ENCODE measurements at places on chromosomes 3 and 15.
A peak's percentile ranks its signal among the peaks of the same experiment; 100 is the strongest.

DNA sequence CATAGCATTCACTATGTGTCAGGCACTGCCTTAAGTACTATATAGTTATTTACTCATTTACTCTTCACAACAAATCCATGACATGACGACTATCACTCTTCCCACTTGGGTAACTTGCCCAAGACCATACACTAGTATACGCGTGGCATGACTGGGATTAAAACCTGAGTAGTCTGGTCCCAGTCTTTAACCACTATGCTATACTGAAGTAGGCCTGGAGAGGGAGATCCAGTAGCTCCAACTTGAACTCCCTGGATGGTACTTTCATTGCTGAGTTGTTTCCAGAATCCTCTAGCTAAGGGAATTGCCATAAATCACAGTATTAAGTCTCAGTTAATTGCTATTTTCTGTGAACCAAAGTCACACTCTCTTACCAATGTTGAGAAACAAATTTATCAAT lies 116.2 kb upstream of the LSAMP start:
- no peak for DNase-seq

- no peak for DNase-seq
Observed at GRCh38 chr3:66338927-66339326, 118.1 kb downstream of the SLC25A26 start.

GRCh38 chr15:69435985-69436384 lies 16.6 kb upstream of the RPLP1 start:
- DNase-seq, result no peak

- DNase-seq, result no peak
Observed at GRCh38 chr3:170205302-170205701, 16.9 kb upstream of the PRKCI start.

DNA sequence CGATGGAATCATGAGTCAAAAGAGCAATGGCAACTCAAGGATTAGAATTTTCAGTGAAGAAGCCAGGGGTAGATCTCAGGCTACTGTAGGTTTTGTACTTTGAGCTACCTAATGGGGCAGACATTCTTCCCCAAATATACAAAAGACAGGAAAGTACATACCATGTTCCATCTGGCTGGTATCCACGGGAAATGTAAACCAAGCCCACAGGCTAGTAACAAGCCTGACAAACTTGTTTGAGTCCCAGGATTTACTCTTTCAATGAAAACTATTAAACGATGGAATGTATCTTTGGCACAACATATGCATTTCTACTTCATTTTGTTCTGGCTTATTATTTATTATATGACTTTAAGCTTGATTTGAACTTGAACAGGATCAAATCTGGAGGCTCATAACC lies 44.2 kb upstream of the GOLIM4 start:
- no peak for DNase-seq

DNA sequence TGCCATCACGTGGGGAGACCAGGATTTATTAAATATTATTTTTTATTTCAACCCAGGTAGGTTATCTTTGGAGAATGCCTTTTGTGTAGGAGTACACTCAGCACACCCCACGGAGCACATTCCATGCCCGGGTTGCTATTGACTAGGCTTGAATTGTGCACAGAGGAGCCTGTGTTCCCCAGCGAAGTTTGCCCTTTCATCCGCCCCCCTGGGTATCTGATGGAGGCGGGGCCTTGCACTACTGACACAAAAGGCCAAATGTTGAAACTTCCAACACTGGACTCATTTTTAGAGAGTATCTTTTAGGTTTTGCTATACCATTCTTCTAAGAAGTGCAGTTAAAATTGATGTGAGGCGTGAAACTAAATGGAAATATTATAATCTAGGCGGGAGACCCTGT lies 39.3 kb upstream of the PPP4R2 start:
- no peak for DNase-seq

- DNase-seq, result no peak
Observed at GRCh38 chr3:98900265-98901118, 1.0 kb downstream of the DCBLD2 start.

GRCh38 chr15:98983334-98983733 lies 24.3 kb downstream of the PGPEP1L start:
- peak; percentile 43 for DNase-seq

- DNase-seq, result no peak
Observed at GRCh38 chr3:59873576-59874230, 823.9 kb upstream of the CFAP20DC start.

DNA sequence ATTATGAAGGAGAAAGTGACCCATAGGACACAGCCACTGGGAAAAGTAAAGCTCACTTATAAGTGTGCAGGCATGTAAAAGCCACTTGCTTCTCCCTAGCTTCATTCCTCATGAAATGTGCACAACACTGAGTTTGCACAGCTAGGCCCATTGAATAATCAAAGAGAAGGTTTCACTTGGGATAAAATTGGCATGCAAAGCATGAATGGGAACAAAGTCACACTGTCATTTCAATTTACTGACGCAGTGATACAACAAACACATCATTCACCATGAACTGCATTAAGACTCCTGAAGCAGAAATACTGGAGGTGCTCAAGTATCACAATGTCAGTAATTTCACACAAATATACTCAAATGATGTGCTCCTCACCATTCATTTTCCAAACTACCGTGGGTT lies 61.1 kb downstream of the KCNMB2 start:
- no peak for DNase-seq

DNA sequence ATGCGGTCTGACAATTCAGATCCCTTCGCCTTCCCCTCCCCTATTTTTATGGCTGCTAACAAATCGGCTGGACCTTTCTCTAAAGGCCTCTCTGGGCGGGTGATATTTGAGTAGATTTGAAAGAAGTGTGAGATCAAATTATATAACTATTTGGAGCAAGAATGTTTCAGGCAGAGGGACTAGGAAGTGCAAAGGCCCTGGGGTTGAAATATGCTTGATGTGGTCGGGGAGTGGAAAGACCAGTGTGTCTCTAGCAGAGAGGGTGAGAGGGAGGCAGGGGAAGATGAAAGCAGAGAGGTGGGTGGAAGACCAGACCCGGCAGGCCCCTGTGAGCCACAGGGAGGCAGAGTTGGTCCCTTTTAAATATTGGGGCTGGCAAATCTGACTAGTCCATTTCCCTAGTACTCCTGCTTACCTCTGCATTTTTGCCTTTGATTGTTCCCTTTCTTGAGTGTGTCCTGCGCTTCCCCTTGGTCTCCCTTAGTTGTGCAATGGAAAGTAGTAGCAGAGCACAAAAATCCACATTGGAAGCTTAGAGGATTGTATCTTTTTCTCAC lies 32.3 kb downstream of the SLCO3A1 start:
- DNase-seq, result no peak

GRCh38 chr3:195254454-195255175 lies 16.3 kb downstream of the XXYLT1 start:
- DNase-seq, result no peak

DNA sequence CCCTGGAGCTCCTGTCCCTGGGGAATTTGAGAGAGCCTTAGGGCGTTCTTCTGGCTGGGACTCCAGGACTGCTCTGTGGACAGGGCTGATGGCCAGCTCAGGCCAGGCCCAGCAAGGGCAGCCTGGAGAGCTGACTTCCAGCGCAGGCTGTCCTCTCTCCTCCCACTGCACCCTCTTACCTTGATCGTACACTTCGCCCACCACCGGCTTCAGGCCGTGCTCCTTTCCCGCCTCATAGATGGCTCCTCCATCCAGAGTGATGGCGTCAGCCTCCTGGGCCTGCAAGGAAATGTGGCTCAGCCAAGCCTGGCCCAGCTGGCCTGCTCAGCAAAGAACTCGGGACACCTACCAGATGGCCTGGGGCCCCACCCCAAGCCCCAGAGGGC lies 3.1 kb downstream of the MELTF start:
- DNase-seq, result no peak

DNA sequence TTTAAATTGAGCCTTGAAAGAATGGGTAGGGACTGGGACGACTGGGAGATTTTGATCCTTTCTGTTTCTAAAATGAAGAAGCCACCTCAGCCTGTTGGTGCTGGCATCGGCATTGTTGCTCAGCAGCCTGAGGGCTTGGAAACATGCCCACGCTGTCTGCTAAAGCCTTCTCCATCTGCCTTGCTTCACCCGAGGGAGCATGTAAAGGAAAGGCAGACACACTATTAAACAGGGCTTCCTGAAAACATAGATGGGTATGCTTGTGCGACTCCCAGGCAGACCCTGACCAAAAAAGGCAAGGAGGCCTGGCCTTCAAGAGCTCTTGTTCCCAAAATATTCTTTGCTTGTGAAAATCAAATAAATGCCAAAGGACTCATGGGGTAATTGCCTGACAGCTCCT lies 84.2 kb upstream of the SLC4A7 start:
- no peak for DNase-seq

DNA sequence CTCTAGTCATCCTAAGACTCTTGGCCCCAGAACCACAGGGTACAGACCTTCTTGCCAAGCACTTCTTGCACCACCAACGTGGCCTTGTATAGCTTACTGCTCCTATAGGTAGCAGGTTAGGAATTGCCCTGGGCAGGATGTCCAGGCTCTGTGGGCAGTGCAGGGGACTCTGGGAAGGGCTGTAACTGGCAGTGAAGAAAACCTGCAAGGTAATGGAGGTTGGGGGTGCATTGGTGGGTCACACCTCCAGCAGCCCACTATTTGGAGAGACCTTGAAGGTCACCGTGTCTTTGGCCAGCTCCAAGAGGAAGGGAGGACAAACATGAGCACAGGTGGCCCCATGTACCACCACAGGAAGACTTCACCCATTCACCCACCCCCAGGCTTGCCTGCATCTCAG lies 21.3 kb upstream of the XYLB start:
- DNase-seq, result no peak

- DNase-seq, result no peak
Observed at GRCh38 chr3:152961323-152961722, 126.4 kb downstream of the P2RY1 start.

- no peak for DNase-seq
Observed at GRCh38 chr3:100956276-100956675, 36.9 kb downstream of the ABI3BP start.

GRCh38 chr3:138157743-138158142 lies 17.0 kb downstream of the DBR1 start:
- no peak for DNase-seq

DNA sequence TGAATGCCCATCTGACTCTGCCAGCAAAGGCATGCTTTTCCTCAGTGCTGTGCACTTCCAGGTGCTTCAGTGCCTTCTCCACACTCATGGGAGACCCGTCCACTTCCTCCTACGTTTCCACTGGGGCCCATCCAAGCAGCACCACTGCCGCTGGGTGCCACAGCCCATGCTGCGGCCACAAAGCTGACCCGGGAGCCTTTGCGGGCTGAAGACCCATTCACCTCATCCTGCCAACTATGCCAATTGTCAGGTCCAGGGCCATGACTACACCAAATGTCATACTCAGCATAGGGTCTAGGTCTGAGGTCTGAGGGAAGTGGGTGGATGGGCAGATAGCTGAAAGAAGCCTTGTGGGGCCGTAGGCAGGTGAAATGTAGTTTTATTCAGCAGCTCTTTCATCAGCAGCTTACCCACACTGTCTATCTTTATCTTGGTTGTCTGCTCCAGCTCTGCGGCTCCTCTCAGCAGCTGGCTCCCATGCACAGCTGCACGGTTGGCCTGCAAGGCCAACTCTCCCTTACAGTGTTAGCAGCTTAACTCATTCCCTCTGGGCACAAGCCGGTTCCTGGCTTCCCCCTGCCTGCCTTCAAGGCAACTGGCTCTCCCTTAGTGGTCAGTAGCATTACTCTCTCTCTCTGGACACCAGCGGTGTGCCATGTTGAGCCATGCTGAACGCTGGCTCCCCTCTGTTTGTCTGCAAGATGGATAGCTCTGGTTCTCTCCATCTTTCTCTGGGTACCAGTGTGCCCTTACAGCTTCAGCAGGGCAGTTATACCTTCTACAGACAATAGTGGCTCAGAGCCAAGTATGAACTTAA lies 63.7 kb upstream of the SIAH2 start:
- no peak for DNase-seq

DNA sequence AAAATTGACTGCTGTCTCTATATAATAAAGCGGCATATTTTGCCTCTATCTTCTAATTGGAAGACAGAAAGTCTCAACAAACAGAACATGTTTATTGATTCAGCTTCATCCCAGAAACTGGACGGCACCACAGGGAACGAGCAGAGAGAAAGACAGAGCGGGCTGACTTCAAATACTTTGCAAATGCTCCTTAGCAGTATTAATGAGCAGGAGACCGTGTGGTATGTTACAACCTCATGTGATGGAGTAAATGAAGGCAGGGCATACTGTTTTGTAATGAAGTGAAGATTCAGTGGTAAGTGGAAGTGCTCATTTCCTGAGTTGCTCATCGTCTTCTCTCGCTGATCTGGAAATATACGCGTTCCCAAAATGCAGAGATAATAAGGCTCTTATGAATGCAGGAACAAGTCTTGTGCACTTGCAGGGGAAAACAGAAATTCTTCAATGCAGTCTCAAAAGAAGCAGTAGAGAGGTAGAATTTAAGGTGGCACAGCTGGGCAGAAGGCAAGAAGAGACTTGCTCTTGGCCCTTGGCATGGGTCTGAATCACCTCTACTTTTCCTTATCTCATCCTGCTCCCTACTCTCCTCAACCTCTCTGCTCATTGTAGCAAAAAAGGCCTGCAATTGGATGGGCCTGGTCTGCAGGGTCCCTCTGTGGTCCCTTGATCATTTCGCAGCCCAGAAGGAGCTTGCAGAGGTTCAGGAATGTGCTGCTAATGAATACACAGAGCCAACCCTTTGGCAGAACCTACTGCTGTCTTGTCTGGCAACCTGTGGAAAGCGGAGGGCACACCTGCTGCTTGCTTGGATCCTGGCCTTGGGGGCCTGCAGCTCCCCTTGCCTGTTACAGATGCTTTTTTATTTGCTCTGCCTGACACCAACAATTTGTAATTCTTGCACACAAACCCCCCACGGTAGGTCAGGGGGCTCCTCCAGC lies 604.9 kb upstream of the CFAP20DC start:
- no peak for DNase-seq

DNA sequence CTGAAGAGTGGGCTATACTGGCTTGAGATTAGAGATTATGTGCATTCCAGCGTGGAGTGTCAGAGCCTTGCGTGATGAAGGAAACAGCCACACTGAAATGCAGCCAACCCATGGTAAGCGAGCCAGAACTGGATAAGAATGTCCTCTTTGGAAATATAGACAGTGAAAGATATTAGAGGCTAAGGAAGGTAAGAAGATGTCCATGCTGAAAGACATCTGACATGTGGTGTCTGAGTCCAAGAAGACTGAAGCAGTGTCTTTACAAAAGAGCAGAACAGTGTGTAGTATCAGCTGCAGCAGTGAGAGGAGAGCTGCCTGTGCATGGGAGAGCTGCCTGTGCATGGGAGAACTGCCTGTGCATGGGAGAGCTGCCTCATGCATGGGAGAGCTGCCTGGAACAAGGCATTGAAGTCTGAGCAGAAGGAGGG lies 672.2 kb downstream of the DIPK2A start:
- no peak for DNase-seq

GRCh38 chr3:29690686-29691353 lies 409.9 kb downstream of the RBMS3 start:
- no peak for DNase-seq

Measured in non-pigmented ciliary epithelial cell (primary cell).